NCI-H2081 treated with DMSO at 0.1 percent for 48 hours (cell line): ENCODE measurements at places on chromosomes 5 and 9.
A peak's percentile ranks its signal among the peaks of the same experiment; 100 is the strongest.

DNA sequence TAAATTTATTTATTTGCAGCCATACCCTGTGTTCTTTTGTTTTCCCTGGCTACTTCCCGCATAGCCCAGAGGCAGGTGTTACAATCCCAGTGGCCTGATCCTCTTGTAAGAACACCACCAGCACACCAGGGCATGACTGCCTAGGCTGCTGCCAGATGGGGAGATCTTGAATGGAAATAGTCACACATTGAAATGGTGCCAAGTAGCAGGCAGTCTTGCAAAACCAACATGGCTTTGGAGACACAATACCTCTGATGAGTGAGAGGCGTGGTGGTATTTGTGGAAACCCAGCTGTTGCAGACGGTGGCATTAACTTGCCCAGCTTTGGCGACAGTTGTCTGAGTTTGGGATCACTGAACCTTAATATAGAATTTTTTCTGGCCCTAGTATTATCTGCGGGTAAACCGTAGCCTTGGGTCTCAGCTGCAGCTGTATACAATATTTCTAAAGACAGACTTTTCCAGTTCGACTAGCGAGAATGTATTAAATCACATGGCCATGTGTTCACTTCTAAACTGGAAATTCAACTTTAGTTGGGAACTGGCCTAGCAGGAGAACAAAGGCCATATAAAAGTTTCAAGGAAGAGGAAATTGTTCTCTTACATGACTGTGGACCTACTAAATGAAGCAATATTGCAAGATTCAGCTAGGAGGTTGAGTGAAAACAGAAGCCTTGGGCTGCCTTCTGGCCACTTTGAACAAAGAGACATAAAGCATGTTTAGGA, 277.0 kb downstream of the SMARCA2 start:
- DNase-seq: peak; percentile 99

DNA sequence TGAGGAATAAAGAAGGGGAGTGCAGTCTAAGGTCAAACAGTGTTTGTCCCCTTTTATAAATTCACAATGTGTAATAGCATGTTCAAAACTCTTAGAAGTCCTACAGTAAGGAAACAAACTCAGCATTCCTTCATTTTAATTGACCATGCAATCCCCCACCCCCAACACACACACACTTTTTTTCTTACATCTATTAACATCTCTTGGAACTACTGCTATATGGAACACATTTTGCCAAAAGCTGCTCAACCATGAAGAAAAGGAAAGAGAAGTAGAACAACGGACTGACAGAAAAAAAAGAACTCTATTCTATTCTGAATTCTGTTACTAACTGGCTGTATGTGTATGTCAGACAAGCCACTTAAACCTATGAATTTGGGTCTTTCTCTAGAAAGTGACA, 2.8 kb upstream of the CTNNAL1 start:
- DNase-seq: no peak

GRCh38 chr5:174082286-174082685, 36.8 kb downstream of the NSG2 start:
- no peak for DNase-seq

DNA sequence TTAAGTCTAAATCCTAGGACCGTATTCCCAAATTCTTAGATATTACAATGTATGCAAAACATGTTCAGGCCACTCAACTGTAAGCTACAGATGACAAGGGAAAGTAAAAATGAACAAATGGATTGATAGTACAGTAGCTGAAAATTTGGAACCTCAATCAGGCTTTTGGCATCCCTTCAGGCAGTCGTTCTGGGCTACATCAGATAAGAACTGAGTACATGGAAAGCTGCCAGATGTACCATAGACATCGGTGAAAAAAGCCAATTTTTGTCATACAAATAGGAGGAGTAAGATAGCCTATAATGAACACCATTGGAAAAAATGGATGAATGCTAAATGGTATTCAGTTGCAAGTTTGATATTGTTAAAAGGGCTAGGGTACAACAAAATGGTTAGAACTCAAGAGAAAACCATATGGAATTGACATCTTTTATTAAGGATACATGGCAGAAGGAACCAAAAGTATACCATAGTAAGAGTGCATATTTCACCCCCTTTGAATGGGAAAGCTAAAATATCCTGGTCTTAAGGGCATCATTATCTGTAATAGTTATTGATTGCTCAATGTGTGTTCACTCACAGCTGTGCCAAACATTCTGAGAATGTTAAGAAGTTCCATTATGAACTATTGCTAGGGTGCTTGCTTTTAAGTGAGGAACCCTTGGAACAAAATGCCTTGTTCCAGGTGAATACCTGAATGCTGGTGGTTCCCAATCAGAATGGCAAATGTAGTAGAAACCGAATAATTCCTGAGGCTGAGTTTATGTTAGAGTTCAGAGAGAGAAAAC, 86.4 kb downstream of the NR3C1 start:
- DNase-seq: no peak

- DNase-seq: no peak
These were observed 575.8 kb upstream of the ZNF462 start for GRCh38 chr9:106287091-106287631.

GRCh38 chr5:168932400-168933189, 353.4 kb upstream of the PANK3 start:
- DNase-seq: no peak

DNA sequence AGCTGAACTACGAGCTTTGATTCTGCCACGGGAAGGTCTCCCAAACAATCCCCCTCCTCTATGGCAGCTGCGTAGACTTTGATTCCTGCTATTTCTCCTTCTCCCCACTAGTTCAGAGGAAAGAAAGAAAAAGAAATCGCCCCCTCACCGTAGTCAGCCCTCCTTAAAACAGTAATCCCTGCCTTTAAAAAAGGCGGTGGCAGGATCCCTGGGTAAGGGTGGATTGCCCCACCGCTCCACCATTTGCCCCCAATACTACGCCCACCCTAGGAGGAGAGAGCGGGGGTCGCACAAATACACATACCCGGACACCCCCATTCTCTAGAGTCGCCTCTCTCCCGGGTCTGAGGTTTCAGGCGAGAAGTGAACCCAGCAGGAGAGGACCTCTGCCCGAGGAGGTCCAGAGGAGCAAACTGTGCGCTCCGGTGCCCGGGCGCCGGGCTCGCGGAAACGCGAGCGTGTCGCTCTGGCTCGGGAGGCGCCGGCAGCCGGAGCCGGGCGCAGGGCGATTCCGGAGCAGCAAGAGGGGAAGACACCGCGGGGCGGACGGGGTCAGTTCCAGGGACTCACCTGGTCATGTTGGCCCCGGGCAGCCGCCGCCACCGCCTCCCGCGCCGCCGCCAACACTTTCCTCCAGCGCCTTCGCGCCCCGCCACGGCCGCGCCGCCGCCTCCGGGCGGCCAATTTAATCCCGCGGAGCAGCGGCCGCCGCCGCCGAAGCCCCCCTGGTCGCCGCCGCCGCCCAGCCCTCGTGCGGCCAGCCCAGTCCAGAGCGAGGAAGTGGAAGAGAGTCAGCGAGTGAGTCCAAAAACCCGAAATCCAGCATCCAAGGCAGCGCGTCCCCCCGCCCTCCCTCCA, 1057.7 kb upstream of the DMAC1 start:
- no peak for DNase-seq
